ENCODE measurements at places on chromosomes 13 and 19.
A peak's percentile ranks its signal among the peaks of the same experiment; 100 is the strongest.

GRCh38 chr19:58566989-58567388 lies 6.1 kb downstream of the MZF1 start:
- no peak for DNase-seq

- DNase-seq = no peak
Observed at GRCh38 chr19:46984077-46985010, 35.3 kb upstream of the NPAS1 start.

- DNase-seq = no peak
Observed at GRCh38 chr19:45110851-45111266, 17.9 kb downstream of the PPP1R37 start.

DNA sequence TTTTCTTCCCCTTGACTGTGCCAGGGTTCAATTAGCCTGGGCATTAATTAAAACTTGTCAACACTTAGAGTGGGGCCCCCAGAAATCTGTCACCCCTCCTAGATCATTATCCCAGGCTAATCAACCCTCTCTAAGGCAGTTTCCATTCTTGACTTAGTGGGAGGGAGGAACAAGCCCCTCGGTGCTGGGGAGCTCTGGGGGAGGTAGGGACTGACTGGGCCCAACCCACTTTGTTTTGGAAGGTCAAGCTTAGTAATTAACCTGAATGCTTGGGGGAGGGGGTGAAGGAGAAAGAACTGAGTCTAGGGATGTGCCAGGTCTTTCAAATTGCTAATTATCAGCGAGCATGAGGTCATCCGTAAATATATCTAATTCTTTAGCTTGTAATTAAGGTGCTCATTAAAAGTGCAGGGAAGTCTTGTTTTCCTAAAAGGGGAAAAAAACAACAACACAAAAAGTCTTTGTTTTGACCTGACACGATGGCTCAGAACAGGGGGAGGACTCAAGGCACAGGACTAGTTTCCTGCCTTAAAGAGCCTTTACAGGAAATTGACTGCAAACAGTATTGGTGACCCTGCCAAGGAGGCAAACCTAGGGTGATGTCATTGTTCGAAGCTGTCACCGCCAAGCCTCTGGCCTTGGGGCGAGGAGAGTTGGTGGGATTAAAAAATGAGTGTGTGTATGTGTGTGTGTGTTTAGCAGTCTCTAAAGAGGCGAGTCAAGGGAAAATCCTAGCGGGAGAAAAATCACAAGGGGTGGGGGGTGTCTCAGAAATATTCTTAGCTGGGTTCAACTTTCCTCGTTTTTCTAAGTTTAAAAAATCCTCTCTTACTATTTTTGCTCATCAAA lies 19.4 kb downstream of the ACTN4 start:
- DNase-seq = no peak

- DNase-seq = no peak
Observed at GRCh38 chr13:114054264-114054663, 78.2 kb downstream of the RASA3 start.

DNA sequence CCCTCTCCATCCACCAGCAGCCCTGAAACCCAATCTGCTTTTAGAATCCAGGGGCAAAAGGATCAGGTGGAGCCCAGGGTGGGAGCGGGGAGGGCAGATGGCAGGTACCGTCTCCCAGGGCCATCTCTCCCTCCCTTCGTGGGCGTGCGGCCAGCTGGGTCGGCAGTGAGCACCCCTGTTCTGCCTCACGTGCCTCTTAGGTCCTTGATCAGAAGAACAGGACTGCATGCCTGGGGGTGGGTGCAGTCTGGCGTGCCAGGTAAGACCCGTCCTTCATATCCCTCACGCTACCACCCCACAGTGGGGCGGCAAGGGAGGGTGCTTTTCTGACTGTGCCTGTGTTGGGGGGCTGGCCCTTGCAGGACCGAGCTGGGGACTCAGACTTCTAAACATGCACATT lies 2.0 kb downstream of the SLC8A2 start:
- no peak for DNase-seq

- DNase-seq = no peak
Observed at GRCh38 chr13:32687275-32687674, 101.0 kb downstream of the PDS5B start.

GRCh38 chr19:1210227-1210538 lies 4.6 kb downstream of the STK11 start:
- DNase-seq = peak; percentile 71

- DNase-seq = no peak
Observed at GRCh38 chr13:111648885-111649284, 328.4 kb downstream of the TEX29 start.

DNA sequence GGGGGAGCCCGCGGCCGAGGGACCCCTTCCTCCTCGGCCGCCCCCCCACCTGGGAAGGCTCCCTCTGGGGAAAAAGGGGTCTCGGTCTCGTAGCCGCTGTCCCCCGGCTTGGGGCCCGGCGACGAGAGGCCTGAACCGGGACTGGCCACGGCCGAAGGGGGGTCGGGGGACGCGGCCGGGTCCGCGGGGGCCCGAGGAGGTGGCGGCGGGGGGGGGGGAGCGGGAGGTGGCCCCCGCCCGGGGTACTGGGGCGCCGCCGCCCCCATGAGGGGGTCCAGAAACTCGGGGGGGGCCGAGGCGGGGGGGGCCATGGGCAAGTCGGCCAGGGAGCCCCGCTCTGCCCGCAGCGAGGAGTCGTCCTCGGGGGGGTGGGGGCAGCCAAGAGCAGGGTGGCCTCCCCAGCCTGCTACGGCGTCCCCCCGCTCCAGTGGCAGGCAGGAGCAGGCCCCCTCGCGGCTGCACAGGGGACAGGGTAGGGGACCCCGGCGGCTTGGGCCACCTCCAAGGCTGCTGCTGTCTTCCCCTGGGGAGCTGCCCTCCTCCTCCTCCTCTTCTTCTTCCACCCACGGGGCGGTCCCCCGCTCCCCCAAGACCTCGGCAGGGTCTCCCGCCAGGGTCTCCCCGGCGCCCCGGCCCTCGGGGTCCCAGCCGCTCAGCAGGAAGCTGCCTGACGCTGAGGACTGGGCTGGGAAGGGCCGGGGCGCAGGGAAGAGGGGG lies 12.9 kb downstream of the LMTK3 start:
- DNase-seq = no peak

GRCh38 chr13:49638030-49638743 lies 9.9 kb downstream of the ARL11 start:
- no peak for DNase-seq

GRCh38 chr13:110811771-110812120 lies 98.2 kb downstream of the ING1 start:
- DNase-seq = no peak

DNA sequence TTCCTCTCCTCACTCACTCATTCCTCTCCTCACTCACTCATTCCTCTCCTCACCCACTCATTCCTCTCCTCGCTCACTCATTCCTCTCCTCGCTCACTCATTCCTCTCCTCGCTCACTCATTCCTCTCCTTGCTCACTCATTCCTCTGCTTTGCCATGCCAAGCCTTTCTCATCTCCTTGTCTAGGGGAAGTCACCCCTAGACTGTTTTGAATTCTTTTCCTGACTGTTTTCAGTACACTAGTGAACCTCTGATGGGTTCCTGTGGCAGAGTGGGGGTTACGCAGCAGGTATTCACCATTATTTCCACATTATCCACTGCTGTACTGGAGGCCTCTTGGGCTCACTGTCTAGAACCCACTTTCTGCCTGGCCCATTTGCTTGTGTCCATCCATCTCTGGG lies 1.2 kb downstream of the CYP4F8 start:
- DNase-seq = no peak

DNA sequence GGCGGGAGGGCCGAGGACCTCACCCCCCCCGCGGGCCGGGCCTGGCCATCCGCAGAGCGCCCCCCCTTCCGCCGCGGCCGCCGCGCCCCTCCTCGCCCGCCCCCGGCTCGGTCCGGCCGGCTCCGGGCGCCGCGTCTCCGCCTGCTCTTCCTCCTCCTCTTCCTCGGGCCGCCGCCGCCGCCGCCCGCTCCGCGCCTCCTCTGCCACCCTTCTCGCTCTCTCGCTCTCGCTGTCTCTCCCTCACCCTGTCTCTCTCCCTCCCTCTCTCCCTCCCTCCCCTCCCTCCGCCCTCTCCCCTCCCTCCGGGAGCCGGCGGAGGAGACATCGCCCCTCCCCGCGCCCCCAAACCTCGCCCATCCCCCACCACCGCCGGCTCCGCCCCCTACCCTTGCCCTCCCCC lies at the start of gene SHANK1:
Gene SHANK1 (minus strand): TSS at position 237 of the 400 bp plus-strand sequence. CDS start 2,883 bp downstream, outside the sequence.
- no peak for DNase-seq
